T-helper 1 cell (primary cell): ENCODE measurements at places on chromosomes 5 and 9.

DNA sequence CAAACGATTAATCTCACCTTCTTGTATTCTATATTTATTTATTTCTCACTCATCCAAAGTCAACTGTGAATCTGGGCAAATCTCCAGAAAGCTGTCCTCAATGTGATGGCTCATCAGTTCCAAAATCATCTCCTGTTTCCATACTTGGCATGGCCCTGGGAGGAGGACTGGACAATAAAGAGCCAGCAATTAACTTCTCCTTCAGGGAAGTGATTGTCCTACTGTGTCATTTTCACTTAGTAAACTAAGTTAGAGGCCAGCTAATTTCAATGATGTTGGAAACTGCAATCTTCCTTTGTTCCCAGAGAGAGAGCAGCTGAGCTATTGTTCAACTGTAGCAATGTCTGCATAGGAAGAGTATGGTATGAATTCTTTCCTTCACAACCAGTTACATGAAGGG, 17.5 kb downstream of the CDH12 start:
- DNase-seq: no peak

GRCh38 chr5:139657363-139658321, 9.5 kb downstream of the CXXC5 start:
- DNase-seq: no peak

DNA sequence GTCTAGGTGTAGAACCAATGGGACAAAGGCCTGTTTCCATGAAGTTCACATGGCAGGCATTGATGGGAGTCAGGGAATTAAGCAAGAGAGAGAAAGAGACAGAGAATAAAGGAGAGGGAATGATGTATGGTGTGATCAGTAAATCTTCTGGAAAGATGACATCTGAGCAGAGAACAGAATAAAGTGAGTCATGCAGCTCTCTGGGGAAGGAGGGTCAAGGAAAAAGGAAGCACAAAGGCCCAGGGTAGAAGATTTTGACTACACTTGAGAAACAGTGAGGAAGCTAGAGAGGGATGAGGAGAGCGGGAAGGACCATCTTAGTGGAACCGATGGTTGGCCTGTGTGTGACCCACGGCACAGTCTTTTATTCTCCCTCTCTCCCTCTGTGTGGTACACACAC, 425.9 kb downstream of the SPOCK1 start:
- no peak for DNase-seq

DNA sequence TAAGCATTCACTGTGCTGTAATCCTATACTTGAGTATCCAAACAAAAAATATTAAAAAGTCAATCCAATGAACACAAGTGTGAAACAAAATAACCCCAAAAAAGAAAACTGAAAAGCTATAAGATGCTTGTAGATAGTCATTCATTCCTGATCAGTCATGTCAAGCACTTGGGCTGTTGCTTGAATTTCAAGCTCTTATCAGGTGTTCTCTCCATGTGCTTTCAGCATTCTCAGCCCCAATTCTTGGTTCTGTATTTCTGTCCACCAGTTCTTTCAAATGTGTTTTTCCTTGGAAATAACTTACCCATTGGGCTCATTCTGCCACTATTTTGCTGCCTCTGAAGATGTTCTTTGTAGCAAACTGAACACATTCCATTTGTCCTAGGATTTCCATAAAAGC, 4.7 kb downstream of the ZFAND5 start:
- DNase-seq: no peak

- DNase-seq: no peak
Observed at GRCh38 chr9:22160221-22160620, 151.1 kb upstream of the CDKN2B start.

DNA sequence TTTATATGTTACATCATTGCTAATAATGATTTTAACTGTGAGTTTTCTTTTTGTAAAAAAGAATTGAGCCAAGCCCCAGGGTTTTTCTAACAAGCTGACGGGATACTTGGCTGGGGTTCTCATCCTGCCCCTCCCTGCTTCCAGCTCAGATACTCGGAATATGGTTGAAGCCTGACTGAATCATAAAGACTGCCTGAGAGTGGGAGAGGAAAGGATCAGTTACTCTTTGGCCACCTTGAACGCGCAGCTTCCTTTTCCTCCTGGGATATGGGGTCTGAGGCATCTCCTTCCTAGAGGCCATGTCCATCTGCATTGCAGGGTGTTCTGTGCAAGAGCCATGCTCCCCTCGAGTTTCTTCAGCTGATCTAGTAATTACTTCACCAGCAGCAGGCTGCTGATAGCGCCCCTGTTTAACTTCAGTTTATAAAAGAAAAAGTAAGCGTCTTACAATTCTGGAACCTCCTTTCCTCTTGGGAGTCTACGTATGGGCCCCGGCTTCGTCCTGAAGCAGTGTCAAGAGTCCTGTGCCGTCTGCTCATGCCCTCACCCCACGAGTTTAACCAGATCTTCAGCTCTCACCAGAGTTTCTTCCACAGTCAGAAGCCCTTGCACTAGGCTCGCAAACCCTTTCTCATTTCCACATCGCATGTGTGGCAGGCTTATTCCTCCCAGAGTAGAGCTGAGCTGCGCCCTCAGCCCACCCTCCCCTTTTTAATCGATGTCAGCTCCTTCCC, 130.0 kb downstream of the MVB12B start:
- DNase-seq: no peak

DNA sequence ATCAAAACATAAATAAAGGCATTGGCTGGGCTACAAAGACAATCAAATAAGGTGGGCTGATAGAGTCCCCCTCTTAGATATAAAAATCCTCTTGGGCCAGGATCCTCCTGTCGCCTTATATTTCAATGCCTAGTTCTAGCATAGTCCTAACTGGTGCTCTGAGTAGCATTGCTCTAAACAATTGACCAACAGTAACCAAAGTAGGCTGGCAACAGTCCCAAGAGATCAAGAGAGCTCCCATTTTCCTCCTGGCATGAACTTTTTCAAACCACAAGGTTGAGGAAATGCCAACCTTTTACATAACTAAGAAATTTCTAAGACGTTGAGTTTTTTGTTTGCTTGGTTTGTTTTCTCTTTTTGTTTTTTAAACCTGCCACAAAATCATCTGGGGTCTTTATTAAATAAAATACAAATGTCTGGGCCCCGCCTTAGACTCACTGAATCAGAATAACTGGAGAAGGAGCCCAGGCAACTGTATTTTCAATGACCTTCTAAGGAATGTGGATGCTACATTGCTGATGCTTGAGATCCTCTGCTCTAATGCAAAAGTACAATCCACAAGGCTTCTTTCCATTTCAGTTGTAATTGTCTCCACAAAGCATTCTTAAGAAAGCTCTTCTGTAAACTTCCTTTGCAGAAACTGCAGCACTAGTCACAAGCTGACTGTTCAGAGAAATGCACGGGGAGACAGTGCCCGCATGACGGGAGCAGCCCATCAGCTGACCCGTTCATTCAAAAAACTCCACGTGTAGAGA, 2.9 kb downstream of the SLC45A2 start:
- no peak for DNase-seq

DNA sequence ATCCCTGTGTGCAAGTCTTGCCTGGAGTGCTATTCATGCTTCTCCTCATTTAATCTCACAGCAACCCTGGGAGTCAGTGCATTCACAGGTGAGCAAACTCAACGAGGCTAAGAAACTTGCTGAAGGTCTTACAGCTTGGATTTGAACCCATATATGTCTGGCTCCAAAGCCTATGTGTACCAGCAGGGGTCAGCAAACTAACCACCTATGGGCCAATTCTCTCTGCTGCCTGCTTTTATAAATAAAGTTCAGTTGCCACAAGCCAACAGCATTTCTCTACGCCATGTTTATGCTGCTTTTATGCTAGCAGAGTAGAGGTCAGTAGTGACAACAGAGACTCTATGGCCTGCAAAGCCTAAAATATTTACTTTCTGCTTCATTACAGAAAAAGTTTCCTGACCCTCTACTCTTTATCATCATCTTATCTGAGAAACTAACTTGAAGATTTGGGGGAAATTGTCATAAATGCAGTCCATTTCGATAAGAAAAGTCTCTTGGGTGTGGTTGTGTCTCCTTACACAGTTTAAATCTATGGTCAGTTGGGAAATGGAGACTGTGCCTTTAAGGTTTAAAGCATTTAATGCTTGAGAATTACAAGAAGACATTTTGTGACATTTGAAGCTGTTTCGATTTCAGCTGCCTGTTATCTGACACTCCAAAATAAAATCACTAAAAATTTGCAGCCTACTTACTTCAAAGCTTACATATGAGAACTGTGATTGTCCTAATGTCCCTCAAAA, 137.7 kb downstream of the PRELID2 start:
- no peak for DNase-seq

- DNase-seq: peak; percentile 80
Observed at GRCh38 chr9:21789541-21790037, 12.8 kb upstream of the MTAP start.

DNA sequence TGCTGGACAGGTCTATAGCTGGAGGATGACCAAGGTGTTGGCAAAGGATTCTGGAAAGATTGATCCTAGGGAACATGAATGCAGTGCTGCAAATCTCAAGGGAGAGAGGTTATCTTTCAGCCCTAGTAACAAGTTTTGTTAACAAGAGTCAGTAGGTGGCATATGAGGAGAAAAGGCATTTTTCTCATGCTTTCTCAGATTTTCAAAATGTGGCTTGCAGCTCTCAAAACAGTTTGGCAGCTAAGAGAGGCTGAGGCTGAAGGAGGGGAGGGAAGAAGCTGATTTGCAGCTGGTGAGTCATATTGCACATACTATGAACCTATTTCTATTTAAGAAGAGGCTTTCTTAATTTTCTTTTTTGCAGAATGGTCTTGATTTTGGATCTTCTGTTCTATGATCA, 64.3 kb upstream of the PCA3 start:
- no peak for DNase-seq

- DNase-seq: no peak
Observed at GRCh38 chr5:139492700-139493192, 10.2 kb upstream of the STING1 start.

- DNase-seq: no peak
Observed at GRCh38 chr9:87606841-87607521, 109.3 kb downstream of the DAPK1 start.

DNA sequence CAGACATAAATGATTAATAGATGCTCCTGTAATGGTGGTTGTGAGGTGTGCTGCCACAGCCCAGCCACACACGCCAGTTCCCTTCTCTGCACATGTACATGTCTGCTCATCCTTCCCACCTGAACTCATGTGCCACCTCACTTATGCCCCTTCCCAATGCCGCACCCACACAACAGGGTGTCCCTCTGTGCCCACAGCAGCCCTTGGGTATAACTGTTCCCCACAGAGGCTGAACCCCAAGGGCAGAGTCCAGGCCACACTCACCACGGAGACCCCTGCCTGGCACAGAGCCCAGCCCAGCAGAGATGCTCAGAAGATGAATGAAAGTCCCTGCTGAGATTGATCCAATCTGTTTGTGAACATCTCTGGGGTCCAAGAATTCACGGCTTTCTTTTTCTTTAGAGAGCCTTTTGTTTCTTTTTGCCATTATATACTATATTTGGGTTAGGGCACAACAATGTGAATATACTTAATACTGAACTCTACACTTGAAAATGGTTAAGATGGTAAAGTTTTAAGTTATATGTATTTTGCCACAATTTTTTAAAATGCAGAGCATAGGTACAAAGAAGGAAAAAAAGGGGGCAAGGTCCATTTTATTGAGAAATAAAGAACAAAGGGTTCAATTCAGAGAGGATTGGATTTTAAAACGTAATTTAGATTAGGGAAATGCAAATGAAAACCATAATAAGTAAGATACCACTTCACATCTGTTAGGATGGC, 29.6 kb downstream of the IRF1 start:
- DNase-seq: no peak

GRCh38 chr5:32600054-32600622, 14.8 kb downstream of the SUB1 start:
- DNase-seq: no peak

GRCh38 chr5:37575541-37576489, 196.7 kb downstream of the WDR70 start:
- DNase-seq: no peak

- DNase-seq: peak; percentile 81
Observed at GRCh38 chr5:132410451-132411303, 41.2 kb downstream of the SLC22A5 start.

DNA sequence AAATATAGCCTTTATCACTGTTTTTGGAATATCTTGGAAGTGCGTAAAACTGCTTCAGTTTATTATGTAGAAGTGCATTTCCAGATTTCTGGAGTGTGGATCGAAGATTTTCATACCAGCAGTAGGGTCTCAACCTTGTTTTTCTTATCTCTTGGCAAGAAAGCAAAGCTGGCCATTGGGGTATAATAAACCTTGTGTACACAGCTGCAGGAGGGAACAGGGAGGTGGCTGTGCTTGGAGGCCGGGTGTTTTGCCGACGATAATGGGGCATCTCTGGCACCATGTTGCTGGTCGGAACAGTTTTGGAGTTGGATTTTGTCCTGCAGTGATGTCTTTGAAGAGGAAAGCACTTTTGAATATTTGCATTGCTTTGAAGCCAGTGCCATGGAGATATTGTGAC, 308.8 kb upstream of the DMRT1 start:
- no peak for DNase-seq

DNA sequence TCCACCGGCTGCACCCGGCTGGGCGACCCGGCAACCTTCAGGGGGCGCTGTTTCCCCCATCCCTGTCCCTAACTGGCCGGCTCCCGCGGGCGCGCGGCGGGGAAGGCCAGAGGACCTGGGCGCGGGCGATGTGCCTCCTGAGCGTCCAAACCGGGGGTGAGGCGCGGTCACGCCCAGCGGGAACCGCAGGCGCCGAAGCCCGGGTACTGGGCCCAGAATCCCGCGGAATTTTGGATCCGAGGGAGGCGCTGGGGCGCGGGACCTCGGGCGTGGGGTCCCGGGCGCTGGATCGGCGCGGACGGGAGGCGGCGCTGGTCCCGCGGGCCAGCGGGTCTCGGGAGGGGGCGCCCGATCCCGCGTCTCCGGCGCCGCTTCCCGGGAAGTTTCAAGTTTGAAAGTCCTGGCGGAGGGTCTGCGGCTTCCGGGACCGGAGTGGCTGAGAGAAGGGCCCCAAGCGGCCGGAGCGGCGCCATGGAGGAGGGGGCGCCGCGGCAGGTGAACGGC, at the start of gene PKN3:
TSS of gene PKN3 (plus strand) at position 59 of the 504 bp plus-strand sequence. CDS start at position 472, 413 bp downstream.
- DNase-seq: peak; percentile 79

- DNase-seq: no peak
Observed at GRCh38 chr5:112960863-112961504, 15.6 kb upstream of the DCP2 start.

DNA sequence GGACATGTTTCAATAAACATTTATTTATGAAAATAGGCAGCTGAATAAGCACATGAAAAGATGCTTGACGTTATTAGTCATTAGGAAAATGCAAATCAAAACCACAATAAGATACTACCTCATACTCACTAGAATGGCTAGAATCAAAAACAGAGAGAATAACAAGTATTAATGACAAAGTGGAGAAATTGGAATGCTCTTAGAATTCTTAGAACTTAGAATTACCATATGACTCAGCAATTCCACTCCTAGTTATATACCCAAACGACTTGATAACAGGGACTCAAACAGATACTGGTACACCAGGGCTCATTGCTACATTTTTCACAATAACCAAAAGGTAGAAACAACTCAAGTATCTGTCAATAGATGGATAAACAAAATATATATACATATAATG, 15.1 kb upstream of the TRIM36 start:
- DNase-seq: no peak

DNA sequence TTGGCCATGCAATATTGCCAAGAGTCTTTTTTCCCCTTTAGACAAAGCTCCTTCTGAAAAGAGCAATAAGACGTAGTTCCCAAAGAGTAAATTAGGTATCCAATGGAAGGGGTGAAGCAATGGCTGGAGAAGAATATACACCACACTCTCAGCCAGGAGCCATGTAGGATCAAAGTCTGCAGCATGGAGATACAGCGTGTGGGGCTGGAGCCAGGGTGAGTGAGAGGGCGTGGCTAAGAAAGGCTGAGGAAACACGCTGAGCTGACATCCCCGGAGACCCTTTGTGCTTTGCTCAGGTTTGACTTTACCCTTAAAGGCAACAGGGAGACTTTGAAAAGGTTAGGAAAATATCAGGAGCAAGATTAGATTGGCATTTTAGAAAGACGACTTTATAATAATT, 87.1 kb upstream of the ELL2 start:
- no peak for DNase-seq
